ENCODE measurements at places on chromosomes 12 and 14. TPM values are rescaled to one million over a fixed set of nuclear protein-coding genes. Genes with fewer than 3 reads are reported as not detected.

Gene NRL
- total RNA-seq: 1.2 TPM

- no peaks in the 10 kb centered on the region for H3K4me1 ChIP-seq
- no peak overlapping the region for H3K4me3 ChIP-seq
- DNase-seq: no peak
- H3K27me3 ChIP-seq: peaks cover 6% of the 10 kb centered on the region
- no peaks in the 10 kb centered on the region for H3K36me3 ChIP-seq
Observed at GRCh38 chr14:101502761-101503392, 58.4 kb upstream of the DIO3 start.

GRCh38 chr12:64526859-64527258 is 74.9 kb downstream of the TBK1 start:
- no peak for DNase-seq
- peaks cover 2% of the 10 kb centered on the region for H3K27me3 ChIP-seq
- peaks cover 13% of the 10 kb centered on the region for H3K4me1 ChIP-seq

Gene NKX2-1
- not detected for total RNA-seq

- H3K27ac ChIP-seq: no peak overlapping the region
- H3K4me1 ChIP-seq: peaks cover 29% of the 10 kb centered on the region
- DNase-seq: no peak
- H3K4me3 ChIP-seq: no peak overlapping the region
Observed at GRCh38 chr12:68451261-68452077, 119.3 kb upstream of the MDM1 start.

GRCh38 chr12:14993117-14993516 is 20.3 kb downstream of the PDE6H start:
- no peak overlapping the region for H3K27ac ChIP-seq
- no peaks in the 10 kb centered on the region for H3K27me3 ChIP-seq

- H3K27me3 ChIP-seq: peaks cover 66% of the 10 kb centered on the region
- H3K4me1 ChIP-seq: no peaks in the 10 kb centered on the region
- no peak overlapping the region for H3K27ac ChIP-seq
- DNase-seq: no peak
Observed at GRCh38 chr12:120062976-120063579, 53.5 kb downstream of the RAB35 start.

Gene HOXC9
- not detected for total RNA-seq

- no peak for DNase-seq
- H3K27me3 ChIP-seq: no peaks in the 10 kb centered on the region
- no peak overlapping the region for H3K27ac ChIP-seq
- H3K4me3 ChIP-seq: no peak overlapping the region
- H3K36me3 ChIP-seq: peaks cover 24% of the 10 kb centered on the region
Observed at GRCh38 chr12:57098546-57098945, 9.6 kb downstream of the NAB2 start.

GRCh38 chr12:1935700-1936378 is 17.4 kb upstream of the CACNA2D4 start:
- no peak overlapping the region for H3K4me3 ChIP-seq
- H3K36me3 ChIP-seq: peaks cover 2% of the 10 kb centered on the region
- peak overlapping the region; percentile 68 for H3K27ac ChIP-seq
- no peak for DNase-seq
- no peaks in the 10 kb centered on the region for H3K27me3 ChIP-seq

GRCh38 chr14:74649673-74650072 is 37.6 kb upstream of the LTBP2 start:
- peak overlapping the region; percentile 89 for H3K27ac ChIP-seq
- no peaks in the 10 kb centered on the region for H3K27me3 ChIP-seq
- H3K36me3 ChIP-seq: no peaks in the 10 kb centered on the region
- peaks cover 73% of the 10 kb centered on the region for H3K4me1 ChIP-seq
- DNase-seq: no peak
- no peak overlapping the region for H3K4me3 ChIP-seq

- no peak overlapping the region for H3K27ac ChIP-seq
- no peak overlapping the region for H3K4me3 ChIP-seq
- H3K36me3 ChIP-seq: no peaks in the 10 kb centered on the region
- no peak for DNase-seq
- H3K27me3 ChIP-seq: peaks cover 2% of the 10 kb centered on the region
Observed at GRCh38 chr12:8453021-8453513, 2.7 kb upstream of the CLEC6A start.

Gene TBC1D30
- 1.2 TPM for total RNA-seq

- H3K27me3 ChIP-seq: peaks cover 34% of the 10 kb centered on the region
- no peaks in the 10 kb centered on the region for H3K4me1 ChIP-seq
- no peaks in the 10 kb centered on the region for H3K36me3 ChIP-seq
- DNase-seq: no peak
- no peak overlapping the region for H3K27ac ChIP-seq
- no peak overlapping the region for H3K4me3 ChIP-seq
Observed at GRCh38 chr14:95897280-95897679, 20.6 kb downstream of the TUNAR start.

Gene PAH
- total RNA-seq: not detected

GRCh38 chr12:57620245-57620935 is 9.2 kb downstream of the ARHGEF25 start:
- peaks cover 22% of the 10 kb centered on the region for H3K36me3 ChIP-seq
- no peak overlapping the region for H3K27ac ChIP-seq
- no peak for DNase-seq
- H3K4me1 ChIP-seq: peaks cover 23% of the 10 kb centered on the region
- H3K4me3 ChIP-seq: peak overlapping the region; percentile 75
- peaks cover 63% of the 10 kb centered on the region for H3K27me3 ChIP-seq

Gene MAPK1IP1L
- total RNA-seq: 102 TPM

DNA sequence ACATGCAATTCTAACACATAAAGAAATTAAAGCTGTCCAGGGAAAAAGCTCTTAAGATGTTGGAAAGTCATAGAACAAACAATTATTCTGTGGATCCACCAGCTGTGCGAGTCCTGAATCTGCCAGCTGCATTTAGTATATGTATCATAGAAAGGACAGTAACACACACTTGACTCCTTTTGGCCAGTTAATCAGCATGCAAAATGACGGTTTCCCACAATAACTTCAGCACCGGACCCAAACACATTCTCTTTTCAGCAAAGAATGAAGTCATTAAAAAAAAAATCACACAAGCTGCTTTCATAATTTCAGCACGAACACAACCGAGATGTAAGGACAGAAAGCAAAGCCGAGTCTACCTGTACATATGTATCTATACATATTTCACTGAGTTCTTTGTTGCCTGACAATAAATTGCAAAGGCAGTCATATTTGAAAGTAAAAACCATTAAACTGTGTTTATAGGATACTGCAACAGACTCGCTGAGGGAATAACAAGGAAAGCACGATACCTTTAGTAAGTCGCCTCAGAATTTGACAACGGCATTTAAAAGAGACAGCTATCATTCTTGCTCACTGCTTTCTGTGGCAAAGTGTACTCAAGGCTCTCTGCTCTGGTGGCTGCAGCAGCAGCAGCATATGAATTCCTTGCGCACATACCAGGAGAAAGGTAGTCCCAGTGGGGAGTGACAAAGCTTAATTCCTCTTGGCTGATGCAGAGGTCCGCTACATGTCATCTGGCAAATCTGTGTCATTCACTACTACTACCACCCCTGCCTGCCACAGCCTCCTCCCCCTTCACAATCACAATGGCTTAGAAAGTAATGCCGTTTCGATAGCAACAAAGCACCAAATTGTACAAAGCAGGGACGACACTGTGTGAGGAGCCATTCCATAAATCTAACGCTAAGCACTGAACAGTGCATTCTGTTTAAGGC is at the start of gene GRIP1:
Gene GRIP1, minus strand, starts transcription at position 739 of the 938 bp plus-strand sequence. Its CDS starts 172 bp downstream, at position 567.
- H3K27me3 ChIP-seq: peaks cover 33% of the 10 kb centered on the region
- no peak within 1 kb of the TSS for H3K27ac ChIP-seq
- DNase-seq: no peak
- H3K4me3 ChIP-seq: no peak within 1 kb of the TSS
- no peaks in the 10 kb centered on the region for H3K36me3 ChIP-seq
- peaks cover 17% of the 10 kb centered on the region for H3K4me1 ChIP-seq

DNA sequence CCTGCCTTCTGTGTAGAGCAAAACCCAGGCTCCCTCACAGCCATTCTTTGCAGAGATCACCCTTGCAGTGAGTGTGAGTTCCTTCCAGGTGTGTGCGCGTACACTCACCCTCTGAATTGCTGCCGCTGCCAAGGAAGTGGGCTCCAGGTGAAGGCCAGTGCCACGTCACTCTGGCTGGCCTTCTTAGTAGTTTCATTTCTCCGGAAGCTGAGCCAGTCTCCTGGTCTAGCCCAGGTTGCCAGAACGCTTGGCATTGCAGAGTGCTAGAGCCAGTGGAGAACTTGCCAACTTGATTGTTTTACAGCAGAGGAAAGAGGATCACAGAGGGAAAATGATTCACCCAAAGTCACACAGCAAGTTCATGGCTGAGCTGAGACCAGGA is 11.0 kb downstream of the CBLN3 start:
- no peak overlapping the region for H3K27ac ChIP-seq
- no peaks in the 10 kb centered on the region for H3K4me1 ChIP-seq
- peaks cover 17% of the 10 kb centered on the region for H3K36me3 ChIP-seq
- DNase-seq: no peak
- H3K27me3 ChIP-seq: peaks cover 6% of the 10 kb centered on the region

DNA sequence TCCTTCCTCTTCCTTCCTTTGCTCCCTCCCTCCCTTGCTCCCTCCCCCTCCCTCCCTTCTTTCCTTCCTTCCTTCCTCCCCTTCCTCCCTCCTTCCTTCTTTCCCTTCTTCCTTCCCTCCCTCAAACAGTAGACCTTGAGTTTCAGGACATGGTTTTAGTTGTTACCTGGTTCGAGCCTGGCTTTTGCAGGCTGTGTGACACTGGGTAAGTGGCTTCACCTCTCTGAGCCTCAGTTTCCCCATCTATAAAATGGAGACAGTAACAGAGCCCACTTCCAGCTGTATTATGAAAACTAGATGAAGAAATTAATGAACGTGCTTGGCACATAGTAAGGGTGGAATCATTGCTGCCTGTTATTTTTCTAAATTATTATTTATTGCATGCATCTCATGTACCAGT is 171.0 kb upstream of the LHX5 start:
- H3K4me3 ChIP-seq: no peak overlapping the region
- H3K27ac ChIP-seq: no peak overlapping the region
- H3K27me3 ChIP-seq: peaks cover 41% of the 10 kb centered on the region

Gene VRTN
- not detected for total RNA-seq

Gene HCAR3
- total RNA-seq: not detected

GRCh38 chr14:72452774-72453173 is 441.1 kb downstream of the DPF3 start:
- H3K36me3 ChIP-seq: no peaks in the 10 kb centered on the region
- H3K27ac ChIP-seq: no peak overlapping the region

GRCh38 chr14:58717813-58718212 is 80.1 kb downstream of the DACT1 start:
- no peak for DNase-seq
- H3K27ac ChIP-seq: no peak overlapping the region
- no peaks in the 10 kb centered on the region for H3K27me3 ChIP-seq
- peaks cover 18% of the 10 kb centered on the region for H3K4me1 ChIP-seq
- no peaks in the 10 kb centered on the region for H3K36me3 ChIP-seq

Gene KRT7
- total RNA-seq: 168 TPM

DNA sequence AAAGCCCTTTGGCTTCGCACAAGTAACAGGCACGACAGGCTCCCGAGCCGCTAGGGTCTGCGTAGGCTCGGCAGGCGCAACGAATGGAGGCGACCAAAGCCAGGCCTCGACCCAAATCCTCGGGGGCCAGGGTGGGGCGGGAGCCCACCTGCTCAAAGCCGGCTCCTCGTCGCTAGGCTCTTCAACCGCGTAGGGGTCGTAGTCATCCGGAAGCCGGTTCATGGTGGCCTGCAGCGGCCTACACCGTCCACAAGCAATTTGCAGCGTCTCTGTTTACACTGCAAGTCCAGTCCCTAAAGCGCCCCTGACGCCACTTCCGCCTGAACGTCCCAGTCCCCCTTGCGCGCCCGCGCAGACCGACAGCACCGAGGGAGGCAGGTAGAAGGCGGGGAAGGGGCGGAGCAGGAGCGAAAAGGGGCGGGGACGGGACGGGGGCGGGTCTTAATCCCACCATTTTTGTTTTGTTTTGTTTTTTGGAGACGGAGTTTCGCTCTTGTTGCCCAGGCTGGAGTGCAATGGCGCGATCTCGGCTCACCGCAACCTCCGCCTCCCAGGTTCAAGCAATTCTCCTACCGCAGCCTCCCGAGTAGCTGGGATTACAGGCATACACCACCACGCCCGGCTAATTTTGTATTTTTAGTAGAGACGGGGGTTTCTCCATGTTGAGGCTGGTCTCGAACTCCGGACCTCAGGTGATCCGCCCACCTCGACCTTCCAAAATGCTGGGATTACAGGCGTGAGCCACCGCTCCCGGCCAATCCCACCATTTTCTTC is at the start of gene EAPP:
Gene EAPP, minus strand, starts transcription at position 295 of the 774 bp plus-strand sequence. Its CDS starts 73 bp downstream, at position 222.
- peak; percentile 99 for DNase-seq
- peak within 1 kb of the TSS; percentile 97 for H3K4me3 ChIP-seq
- H3K4me1 ChIP-seq: peaks cover 22% of the 10 kb centered on the region
- peaks cover 6% of the 10 kb centered on the region for H3K36me3 ChIP-seq
- no peaks in the 10 kb centered on the region for H3K27me3 ChIP-seq

Gene LIN7A
- 27.7 TPM for total RNA-seq
